ENCODE measurements at places on chromosomes 1 and 21.

DNA sequence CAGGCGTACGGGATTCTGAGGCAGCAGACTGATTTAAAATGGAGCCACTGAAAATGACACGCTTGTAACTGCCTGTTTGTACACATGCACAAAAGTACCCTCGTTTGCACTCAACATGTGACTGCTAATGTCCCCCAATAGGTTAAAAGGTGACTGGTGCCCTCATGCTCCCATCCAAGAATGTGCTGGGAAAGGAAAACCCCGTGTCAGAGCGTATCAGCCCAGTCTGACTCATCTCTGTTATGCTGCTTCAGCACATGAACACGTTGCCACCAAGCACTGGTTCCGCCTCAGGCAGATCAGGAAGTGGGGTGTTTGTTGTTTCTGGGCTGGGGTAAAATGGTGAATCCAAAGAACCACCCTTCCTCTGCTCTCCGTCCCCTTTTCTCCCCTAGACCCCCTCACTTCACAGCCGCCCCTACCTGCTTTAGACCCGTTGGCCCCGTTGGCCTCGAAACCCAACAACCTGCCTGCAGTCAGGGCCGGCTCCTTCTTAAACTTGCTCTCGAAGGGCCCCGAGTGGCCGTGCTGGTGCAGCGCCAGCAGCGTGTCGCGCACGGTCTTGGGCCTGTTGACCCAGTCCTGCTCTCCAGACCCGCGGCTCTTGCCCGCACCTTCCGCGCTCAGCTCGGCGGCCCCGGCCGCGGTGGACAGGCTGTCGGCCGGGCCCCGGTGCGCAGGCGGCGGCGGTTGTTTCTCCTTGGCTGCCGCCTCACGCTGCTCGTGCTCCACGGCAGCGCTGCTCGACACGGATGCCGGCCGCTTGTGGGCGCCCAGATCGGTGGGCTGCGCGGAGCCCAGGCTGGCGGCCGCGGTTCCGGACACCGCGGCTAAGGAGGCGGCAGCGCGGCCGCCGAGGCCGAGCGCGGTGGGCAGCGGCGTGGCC is 1.7 kb downstream of the IRF2BP2 start:
- peak; percentile 96 for DNase-seq

- no peak for DNase-seq
Observed at GRCh38 chr1:231938711-231939110, 312.1 kb downstream of the DISC1 start.

DNA sequence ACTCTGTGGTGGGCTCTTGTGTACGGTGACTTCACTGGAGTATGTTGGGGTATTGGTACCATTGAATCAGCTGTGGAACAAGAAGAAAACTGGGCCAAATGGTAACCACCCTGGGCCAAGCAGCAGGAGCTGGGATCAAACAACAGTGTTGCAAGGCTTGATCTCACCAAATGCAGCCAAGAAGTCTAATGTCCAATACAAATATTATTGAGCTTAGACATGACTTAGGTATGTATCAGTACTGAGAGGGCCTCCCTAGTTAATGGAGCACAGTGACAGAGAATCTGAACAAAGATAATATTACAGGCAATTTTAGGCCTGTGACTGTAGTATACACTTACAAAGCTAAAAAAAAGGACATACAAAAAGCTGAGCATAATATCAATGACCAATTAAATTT is 604.8 kb downstream of the PLA2G4A start:
- no peak for DNase-seq

DNA sequence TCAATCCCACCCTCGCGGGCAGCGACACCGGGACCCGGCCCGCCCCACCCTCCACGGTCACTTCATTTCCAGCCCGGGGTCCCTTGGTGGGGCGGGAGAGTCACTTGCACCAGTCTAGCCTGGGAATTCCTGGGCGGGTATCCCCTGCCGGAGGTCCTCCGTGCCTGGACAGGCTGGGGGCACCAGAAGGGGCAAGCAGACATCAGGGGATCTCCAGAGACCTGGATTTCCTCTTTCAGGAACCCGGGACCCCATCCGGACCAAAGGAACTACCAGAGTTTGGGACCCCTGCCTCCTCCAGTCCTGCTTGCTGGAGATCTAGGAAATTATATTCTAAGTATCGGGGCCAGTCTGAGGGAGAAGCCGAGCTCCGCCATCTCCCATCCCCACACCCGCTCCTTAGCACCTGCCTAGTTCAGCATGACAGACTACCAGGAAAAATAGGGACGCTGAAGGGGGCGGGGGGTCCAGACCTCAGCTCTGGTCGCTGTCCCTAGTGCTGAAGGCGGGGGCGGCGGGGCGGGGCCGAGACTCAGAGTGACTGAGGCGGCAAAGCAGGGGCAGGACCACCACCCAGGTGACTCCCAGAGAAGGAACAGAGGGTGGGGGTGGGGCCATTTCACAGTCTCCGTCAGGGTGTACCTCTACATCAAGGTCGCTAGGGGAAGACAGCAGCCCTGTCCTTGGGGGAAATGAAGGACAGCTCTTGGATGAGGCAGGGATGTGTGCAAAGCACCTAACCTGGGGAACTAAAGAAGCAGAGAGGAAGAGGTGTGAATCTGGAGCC is 832 bp downstream of the HCN3 start:
- peak; percentile 61 for DNase-seq

DNA sequence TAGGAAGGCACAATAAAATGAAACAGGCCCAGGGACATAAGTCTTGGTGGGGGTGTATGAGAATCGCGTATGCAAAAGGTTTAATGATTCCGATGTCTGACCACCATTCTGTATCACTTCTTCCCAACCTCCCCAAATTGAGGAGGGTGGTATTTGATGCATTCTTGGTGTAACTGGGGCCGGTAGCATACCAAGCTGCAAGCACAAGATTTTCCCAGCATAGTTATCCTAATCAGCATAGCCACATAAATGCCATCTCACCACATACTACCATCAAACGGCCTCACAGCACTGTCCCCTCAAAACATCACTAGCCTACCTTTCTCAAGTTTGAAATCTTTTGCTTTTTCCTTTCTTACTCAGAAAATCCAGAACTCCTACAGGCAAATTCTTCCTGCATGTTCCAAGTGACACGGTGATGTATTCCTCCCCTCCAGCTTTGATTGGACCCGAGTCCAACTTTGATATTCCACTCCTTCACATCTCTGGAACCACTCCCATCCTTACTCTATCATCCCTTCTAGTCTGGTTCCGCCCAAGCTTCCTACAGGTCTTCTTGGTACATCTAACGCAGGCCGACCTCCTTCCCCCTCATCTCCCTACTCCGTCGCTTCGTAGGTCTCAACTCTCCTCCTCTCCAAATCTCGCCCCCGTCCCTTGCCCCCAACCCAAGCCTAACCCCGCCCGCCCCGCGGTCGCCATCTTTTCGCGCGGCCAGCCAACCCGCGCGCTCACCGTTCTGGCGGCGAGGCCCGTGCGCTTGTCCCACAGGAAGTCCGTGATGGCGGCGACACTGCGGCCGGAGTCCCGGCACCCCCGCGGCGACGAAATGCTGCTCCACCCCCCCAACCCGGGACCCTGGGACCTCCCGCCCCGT is 600 bp downstream of the CLK2 start:
- DNase-seq, result no peak

DNA sequence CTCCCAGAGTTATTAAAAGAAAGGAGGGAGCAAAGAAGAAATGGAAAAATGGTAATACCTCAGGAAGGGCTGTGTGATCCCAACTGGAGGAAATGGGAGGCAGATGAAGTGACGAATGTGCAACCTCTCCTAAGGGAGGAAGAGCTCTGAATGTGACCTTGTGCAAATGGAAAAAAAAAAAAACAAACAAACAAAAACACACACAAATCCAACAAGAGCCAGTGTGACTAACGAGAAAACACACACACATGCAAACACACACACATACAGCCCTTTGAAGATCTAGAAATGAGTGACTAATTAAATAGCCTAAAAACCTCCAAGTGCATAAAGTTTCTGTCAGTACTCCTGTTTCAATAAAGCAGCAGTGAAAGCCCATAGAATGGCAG is 49.0 kb downstream of the CCN1 start:
- no peak for DNase-seq

GRCh38 chr1:88998716-88999115 is 6.3 kb upstream of the KYAT3 start:
- DNase-seq, result peak; percentile 55

DNA sequence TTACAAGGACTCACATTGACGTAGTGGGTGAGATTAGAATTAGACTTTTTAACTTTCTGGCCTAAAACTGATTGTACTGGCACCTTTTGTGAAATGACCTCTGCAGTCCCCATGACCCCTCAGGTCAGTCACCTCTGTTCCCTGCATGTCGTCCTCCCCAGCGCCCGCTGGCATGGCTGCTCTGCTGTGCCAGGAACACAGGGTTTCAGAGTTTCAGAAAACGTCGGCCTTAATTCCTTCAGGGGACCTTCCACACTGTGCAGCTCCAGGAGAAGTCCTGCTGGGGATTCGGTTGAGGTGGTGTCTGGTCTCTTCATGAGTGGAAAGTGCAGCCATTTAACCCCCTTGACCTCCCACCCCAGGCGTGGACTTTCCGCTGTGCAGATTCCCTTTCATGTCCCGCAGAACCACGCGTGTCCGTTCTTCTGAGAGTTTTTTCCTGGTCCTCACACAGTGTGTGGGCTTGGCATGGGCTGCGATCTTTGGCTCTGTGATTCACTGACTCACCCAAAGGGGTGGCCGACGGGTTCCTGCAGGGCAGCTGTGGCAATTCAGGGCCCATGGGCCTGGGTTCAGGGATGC is 158.4 kb upstream of the COL6A1 start:
- DNase-seq, result no peak

- no peak for DNase-seq
Observed at GRCh38 chr1:56218023-56218422, 361.3 kb downstream of the PLPP3 start.

- DNase-seq, result peak; percentile 15
Observed at GRCh38 chr1:52633291-52633754, 355 bp downstream of the SHISAL2A start.

- DNase-seq, result peak; percentile 71
Observed at GRCh38 chr1:61318319-61319125, 236.2 kb downstream of the NFIA start.

GRCh38 chr1:115194506-115194905 is 105.2 kb upstream of the TSPAN2 start:
- DNase-seq, result no peak

GRCh38 chr1:183512450-183512849 is 40.2 kb downstream of the SMG7 start:
- DNase-seq, result no peak

GRCh38 chr1:109929588-109930251 is 19.1 kb downstream of the CSF1 start:
- no peak for DNase-seq
